ENCODE measurements at places on chromosomes 11 and 22.

GRCh38 chr11:102117472-102118113 lies 7.3 kb downstream of the YAP1 start:
- DNase-seq: no peak

DNA sequence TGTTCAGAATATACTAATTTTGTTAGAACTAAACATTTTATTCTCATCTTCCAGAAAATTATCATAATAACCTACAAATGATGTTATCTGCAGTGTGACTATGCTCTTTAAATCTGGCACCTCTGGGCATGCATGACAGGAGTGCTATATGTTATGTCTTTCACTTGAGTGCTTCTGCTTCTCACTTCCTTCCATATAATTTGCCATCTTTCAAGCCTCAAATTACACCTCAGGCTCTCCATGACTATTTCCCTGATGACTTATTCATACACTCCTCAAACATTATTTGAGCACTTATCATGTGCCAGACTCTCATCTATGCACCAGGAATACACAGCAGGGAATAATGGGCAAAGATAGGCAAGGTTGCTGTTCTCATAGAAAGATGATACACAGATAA lies 219.3 kb upstream of the POU2AF2 start:
- no peak for DNase-seq

- DNase-seq: no peak
These were observed 35.4 kb downstream of the PHF21B start for GRCh38 chr22:44974454-44974853.

GRCh38 chr11:83948200-83948599 lies 662.0 kb upstream of the CCDC90B start:
- DNase-seq: no peak

- DNase-seq: no peak
These were observed at the start of gene B4GALNT4 for GRCh38 chr11:369336-370018. Gene B4GALNT4, plus strand, starts transcription at chr11:369499. Its CDS starts 305 bp downstream, at chr11:369804.

DNA sequence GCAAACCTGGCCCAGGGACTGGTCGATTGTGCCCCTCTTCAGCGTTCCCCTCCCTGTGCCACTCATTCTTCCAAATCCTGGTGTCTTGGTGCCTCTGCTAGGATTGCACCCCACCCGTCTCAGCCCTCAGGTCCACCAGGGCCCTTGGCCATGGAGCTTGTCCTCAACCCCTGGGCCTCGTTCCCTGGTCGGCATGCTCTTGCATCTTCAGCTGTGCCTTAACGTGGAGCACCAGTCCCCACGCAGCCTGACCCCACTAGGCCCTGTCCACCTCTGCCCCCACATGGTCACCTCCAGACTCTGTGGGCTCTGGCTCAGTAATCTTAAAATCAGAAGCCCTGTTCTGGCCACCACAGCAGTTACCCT lies 61.1 kb downstream of the OSBP2 start:
- DNase-seq: no peak

DNA sequence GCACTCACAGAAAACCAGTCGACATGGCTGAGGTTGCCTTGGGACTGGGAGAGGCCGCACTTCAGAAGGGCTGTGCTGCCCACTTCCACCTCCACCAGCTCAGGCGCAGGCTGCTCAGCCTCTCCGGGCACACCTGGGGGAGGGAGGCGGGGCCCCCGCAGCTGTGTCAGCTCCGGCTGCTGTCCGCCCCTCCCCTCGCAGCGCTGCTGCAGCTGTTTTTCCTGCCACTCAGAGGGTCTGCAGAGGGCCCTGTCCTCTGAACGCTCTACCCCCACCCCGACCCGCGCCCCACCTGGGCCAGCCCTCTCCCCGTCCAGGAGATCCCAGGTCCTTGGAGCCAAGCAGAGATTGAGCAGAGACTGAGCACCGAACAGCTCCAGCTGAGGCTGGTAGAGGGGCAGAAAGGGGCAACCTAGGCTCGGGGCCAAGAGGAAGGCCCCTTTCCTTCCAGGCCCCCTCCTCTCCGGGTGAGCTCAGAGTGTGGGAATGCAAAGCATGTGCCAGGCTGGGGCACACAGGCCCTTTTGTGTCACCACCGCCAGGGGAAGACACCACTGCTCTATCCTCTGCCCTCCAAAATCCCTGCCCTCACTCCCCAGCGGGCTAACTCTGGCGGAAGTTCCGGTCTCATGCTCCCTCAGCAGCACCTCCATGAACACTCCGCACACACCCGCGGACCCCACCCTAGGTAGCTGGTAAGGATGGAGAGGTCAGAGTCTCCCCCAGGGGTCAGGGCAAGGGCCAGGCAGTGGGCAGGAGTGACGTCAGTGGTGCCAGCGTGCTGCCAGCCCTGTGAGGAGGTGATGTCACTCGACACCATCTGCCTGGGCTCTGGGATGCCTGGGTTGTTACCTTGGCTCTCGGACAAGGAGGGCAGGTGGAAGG lies 1.6 kb downstream of the MCAM start:
- peak; percentile 39 for DNase-seq

DNA sequence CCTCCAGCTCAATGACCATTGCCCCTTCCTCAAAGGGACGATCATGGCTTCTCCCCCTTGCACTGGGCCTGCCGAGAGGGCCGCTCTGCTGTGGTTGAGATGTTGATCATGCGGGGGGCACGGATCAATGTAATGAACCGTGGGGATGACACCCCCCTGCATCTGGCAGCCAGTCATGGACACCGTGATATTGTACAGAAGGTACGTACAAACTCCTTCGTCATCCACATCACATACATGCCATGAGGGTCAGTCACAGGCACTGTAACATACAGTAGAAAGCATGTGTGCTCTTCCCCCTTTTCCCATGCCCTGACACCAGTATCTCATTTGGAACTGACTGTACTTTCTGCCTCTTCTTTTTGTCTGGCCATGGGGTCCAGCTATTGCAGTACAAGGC lies 4.0 kb downstream of the TAF10 start:
- DNase-seq: no peak

- DNase-seq: no peak
These were observed 73.5 kb downstream of the TIMP3 start for GRCh38 chr22:32874976-32875375.

DNA sequence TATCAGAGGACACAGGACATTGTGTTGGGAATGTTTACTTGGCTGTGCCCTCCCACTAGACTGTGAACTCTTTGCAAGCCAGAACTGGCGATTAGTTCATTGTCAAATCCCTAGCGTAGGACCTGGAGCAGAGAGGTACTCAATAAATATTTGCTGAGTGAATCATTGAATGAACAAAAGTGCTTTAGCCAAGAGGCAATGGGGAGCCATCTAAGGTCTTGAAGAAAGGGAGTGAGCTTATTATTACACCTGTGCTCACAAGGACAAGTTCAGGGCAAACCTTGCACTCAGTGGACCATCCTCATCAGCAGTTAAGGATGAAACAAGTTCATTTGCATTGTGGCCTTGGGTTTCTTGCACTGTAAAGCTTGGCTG lies 1.1 kb upstream of the RASSF10 start:
- no peak for DNase-seq

- DNase-seq: no peak
These were observed 193.5 kb downstream of the UVRAG start for GRCh38 chr11:76008474-76008873.

DNA sequence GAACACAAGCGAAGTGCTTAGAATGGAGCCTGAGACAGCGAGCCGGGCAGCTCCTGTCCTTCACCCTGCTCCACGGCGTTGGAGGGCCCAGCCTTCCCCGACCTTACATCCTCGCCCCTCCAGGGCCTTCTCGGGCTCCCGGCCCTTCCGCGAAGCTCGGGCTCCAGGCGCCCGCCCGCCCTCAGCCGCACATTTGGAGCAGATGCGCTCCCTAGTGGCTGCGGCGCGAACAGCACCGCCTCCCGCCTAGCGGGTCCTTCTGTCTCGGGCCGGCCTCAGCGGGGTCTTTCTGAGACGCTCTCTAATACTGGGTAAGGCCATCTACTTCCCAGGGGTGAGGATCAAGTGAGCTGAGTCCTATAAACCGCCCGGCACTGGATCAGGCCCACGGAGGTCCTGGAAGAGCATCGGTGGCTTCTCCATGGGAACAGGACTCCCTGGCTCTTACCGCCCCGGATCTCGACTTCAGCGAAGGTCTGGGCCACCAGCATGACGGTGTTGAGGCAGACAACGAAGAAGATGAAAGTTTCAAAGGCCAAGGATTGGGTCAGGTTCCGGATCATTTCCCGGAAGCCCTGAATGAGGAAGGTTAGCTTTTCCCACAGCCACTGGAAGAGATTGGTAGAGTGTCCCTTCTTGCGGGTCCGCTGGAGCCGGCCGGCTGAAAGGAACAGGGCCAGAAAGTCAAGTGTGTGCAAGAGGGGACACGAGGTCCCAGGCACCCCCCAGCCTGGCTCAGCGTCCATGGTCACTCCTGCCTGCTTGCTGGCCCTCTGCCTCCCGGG lies 3.7 kb downstream of the CATSPER1 start:
- DNase-seq: peak; percentile 82

- DNase-seq: no peak
These were observed 76.3 kb upstream of the SUSD2 start for GRCh38 chr22:24105013-24105360.

DNA sequence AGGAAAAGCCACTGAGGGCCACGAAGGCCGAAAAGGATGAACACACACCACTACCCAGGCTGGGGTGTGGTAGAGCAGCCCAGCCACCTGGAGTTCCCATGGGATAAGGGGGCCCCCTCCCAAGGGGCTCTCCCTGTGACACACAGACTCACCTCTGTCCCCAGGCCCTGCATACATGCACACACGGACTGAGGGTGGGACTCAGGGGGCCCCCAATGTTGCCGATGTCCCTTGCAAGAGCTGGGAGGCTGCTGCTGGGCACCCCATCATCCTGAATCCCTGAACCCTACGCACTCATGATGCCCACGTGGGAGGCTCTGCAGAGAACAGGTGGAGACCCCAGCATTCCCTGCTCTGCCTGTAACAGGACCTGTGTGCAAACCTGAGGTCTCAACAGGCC lies 14.5 kb downstream of the SHANK2 start:
- DNase-seq: no peak

DNA sequence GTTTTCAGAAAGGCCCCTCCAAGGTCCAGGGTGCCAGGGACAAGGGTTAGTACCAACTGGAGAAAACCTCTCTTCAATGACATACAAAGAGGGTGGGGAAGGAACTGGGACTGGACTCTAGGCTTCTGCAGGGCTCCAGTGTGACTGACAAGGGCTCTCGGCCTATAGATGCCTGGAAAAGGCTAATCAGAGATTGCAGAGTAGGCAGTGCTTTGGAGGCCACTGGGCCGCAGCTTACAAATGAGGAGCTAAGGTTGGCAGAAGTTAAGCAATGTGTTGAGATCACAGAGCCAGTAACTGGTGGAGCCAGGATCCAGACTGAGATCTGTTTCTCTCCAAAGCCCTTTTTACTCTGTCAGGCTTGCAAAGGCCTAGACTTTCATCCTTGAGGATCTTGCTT lies 7.4 kb upstream of the DGKZ start:
- no peak for DNase-seq

DNA sequence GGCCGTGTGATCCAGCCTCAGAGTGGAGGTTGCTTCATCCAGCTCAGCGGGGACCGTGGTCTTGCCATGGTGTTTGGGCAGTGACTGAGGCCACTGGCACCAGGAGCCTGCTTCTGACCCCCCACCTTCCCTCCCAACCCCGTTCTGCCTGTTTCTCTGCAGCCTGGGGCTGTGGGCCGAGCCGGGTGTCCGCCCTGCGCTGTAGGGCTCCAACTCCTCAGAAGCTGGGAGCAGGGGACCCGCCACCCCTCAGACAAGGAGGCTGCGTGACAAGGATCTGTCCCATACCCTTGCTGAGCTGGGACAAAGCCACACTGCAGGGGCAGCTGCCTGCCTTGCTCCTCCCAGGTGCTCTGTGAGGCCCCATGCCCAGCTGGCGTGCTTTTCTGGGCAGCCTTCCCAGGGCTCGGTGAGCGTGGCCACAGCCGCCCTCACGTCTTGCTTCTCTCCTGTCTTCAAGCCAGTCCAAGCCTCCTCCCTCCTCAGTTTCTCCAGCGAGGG lies 11.7 kb upstream of the ARFGAP3 start:
- no peak for DNase-seq

DNA sequence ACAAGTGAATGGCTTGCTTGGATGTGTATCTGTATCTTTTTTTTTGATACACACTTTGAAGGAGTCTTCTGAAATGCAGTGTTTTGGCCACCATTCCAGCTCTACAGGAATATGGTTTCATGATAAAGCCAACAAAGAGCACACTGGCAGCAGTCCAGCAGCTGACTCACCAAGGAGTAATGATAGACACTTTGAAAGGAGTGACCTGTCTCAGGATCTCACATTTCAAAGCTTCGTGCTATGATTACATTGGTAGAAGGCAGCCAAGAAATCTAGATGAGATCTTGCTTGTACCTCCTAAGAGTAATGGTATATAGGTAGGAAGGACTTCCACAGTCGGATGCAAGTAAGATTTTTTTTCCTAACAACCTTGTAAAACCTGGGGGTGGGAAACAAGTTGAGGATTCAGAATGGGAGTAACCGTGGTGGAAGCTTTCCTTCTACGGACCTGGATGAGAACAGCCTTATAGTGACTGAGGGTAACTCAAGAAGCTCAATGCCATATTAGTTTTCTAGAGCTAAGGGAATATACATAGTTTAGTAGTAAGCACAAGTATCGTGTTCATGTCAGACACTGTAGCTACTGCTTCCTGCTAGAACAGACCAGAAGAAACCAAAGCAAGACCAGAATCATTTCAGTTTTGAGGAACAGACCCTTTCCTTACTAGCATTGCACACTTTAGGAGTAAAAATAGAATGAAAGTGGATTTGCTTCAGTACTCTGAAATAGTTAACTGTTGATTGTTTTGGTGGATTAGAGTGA lies 25.0 kb downstream of the MTMR3 start:
- DNase-seq: no peak

GRCh38 chr11:85947431-85948272 lies 92.5 kb downstream of the CCDC83 start:
- DNase-seq: no peak

DNA sequence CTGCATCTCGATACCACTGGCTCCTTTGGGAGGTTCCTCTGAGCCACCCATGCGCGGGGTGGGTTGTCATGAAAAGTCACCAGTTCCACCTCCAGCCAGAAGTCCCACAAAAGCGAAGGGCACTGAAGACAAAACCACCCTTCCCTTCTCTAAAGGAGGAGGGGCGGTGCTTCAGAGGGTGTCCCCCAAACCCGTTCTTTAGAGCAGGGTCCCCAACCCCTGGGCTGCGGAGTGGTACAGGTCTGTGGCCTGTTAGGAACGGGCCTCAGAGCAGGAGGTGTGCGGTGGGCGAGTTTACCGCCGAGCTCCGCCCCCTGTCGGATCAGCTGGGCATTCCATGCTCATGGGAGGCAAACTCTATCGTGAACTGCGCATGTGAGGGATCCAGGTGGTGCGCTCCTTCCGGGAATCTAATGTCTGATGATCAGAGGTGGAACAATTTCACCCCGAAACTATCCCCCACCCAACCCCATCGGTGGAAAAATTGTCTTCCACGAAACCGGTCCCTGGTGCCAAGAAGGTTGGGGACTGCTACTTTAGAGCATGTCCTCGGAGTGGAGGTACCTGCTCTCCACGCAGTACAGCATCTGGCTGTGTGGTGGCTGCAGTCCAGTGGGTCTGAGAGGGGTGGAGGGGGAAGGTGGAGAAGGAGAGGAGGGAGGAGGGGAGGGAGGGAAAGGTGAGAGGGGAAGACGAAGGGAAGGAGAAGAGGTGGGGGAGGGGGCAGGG lies 72.9 kb upstream of the SEPTIN5 start:
- DNase-seq: no peak
